ENCODE measurements at places on chromosomes 12 and 14. TPM values are rescaled to one million over a fixed set of nuclear protein-coding genes. Genes with fewer than 3 reads are reported as not detected.
A peak's percentile ranks its signal among the peaks of the same experiment; 100 is the strongest.

DNA sequence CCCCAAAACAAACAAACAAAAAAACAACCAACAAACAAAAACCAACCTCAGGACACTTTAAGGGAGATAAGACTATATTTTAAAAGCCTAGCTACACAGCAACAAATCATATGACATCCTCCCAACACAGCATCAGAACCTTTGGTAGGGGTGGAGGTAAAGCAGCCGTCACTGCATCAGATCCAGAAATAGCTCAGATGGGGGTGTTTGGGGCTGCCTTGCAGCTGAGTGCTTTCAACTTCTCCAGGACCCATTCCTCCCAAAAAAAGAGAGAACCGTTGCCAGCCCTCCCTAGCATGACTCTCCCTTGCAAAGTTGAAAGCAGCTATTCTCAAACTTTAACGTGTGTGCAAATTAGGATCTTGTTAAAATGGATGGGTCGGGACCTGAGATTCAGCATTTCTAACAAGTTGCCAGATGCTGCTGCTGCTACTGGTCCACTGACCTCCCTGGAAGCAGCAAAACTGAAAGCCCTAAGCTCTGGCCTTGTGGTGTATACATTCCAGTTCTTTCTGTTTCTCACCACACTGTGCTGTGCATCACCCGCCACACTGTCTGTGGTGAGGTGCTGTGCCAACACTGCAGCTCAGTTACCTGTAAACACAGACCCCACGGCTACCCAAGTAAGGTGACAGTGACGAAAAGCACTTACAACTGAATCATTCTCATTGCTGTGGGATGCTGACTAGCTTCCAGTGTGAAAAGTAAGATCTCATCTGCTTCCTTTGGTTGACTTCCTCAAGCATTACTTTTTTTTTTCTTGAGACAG is 54.0 kb downstream of the SLC38A1 start:
- peak; percentile 51 for DNase-seq

Gene CACNA2D4
- total RNA-seq = 0.91 TPM

- DNase-seq = no peak
Observed at GRCh38 chr12:48954061-48954460, 3.2 kb downstream of the ARF3 start.

GRCh38 chr14:81931828-81932227 is 398.2 kb upstream of the SEL1L start:
- DNase-seq = no peak

All from M059J (cell line).